ENCODE measurements at places on chromosomes 1 and 21.
A peak's percentile ranks its signal among the peaks of the same experiment; 100 is the strongest.

DNA sequence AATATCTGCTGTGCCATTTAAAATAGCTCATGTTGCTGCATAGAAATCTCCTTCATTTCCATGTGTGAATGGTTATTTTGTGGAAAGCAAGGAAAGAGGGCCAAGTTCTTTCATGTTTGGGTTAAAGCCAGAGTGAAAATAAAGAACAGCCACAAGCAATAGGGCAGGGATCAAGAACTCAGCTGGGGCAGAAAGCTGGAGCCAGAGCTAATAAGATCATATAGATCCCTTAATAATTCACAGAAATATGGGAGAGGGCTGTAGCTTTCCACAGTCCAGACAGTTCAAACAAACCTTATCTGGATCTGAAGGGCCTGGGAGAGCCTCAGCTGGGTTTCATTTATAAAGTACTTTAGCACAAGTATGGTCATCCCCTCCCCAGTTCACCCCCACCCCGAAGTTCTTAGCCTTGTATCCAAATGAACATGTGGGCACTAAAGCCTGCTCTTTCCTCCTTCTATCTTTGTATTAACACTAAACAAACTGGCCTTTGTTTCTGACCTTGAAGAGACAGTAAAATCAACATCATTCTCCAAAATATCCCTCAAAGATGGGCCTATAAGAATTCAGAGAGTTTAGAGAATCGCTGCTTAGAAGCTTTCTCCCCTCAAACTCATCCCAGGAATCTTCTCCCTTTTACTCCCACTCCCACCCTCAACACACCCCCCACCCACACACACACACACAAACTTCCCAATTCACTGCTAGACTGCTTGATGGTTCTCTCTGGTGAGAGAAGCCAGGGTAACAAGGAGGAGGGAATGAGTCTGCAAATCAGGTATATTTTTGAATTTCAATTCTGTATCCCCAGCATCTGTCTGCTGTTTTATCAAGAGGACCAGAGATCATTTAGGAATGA, 41.7 kb downstream of the UTP25 start:
- DNase-seq, result no peak

- no peak for DNase-seq
These were observed 1.1 kb downstream of the PLEKHA6 start for GRCh38 chr1:204358605-204359004.

- no peak for DNase-seq
These were observed 321.3 kb upstream of the USP24 start for GRCh38 chr1:55536545-55536865.

DNA sequence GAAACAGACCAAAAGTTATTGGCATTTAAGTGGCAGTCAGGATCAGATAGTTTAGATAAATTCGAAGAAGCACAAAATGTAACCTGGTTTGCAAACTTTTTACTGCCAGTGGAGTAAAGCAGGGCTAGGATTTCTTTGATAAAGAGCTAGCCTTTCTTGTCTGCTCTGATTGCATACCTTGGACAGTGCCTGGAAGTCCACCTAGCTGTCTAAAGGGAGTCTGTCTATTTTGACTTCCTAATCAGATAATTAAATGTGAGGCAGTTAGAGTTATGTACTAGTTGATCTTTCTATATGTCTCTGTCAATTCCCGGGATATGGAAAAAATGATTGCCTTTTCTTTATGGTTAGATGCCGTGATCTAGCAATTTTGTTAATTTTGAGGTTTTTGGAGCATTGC, 4.1 kb downstream of the GPSM2 start:
- DNase-seq, result no peak

DNA sequence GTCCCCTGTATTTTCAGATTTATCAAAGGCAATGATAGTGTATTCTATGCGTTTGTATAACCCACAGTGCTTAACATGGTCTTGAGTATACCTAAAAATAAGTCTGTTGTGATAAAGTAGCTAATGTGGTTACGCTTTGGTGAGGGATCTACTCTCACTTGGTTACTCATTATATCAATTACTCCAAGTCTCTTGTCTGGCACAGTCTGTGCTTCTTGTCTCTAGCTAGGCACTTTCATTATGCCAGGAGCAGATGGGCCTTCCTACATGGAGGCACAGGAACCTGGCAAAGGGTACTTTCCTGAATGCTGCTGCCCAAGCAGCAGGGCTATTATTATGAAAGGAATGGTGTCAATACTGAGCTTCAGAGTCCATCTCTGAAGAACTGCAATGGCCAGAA, 4.2 kb upstream of the PTPN22 start:
- DNase-seq, result no peak

DNA sequence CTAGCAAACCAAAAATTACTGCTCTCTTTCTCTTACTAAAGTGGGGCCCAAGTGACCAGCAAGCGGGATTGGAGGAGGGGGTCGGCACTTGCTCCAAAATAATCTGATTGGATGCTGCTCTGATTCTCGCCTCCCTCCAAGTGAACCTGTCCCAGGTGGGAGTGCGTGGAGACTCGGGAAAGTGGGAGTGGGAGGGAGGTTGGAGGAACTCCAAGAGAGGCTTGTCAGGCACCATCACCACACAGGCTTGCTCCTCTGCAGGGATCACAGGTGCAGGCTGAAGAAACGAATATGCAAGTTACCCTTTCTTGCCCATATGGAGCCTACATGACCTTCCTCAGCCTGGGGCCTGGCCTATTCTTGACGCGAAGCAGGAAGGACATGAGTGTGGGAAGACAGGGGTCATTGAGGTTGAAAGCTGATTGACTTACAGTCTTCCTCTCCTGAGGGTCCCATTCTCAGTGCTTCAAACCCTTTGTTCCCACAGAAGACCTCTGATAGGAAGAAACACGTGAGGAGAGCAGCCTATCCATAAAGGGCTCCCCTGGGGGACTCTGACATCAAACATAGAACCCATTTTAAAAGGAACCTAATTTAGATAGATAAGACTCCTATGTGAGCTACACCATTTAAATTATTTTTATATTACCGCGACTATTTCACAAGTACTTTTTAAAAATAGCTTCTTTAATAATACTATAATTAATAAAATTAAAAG, 14.2 kb downstream of the RGS8 start:
- DNase-seq, result no peak

GRCh38 chr1:3541936-3542335, 69.4 kb downstream of the MEGF6 start:
- no peak for DNase-seq

DNA sequence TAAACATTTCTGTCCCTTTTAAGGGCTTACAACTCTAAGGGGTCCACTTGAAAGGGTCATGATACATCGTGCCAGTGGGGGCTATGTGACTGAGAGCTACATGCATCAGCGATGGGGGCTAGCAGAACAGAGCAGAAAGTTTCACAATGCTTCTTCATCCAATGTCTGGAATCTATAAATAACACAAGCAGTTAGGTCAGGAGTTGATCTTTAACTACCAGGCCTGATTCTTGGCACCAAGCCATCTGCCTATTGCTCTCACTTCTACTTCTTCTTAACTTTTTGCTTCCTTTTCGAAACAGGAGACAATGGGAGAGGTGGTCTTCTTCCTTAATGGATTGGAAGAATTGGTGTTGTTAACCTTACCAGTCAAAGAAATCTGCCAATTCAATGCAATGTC, 410.0 kb downstream of the TGFB2 start:
- DNase-seq, result no peak

- no peak for DNase-seq
These were observed 6.4 kb downstream of the LAMC1 start for GRCh38 chr1:183029591-183030000.

DNA sequence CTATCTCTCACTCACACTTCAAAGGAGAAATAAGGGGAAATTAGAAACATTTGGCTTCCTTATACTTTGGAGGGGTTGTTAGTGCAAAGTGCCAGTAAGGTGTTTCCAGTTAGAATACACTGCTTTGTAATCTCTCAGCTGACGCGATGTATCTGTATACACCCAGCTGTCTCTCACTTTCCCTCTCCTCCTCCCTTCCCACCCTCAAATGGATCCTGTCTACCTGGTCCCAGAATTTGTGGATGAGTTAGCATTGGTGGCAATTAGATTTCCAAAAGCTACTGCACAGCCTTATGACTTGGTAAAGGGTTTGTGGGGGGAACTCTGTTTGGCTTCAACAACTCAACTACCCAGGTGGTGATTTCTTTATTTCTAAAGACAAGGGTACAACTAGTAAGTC, 10.5 kb downstream of the ATP1B1 start:
- DNase-seq, result no peak

- peak; percentile 4 for DNase-seq
These were observed 490 bp downstream of the SERINC2 start for GRCh38 chr1:31413405-31414001.

DNA sequence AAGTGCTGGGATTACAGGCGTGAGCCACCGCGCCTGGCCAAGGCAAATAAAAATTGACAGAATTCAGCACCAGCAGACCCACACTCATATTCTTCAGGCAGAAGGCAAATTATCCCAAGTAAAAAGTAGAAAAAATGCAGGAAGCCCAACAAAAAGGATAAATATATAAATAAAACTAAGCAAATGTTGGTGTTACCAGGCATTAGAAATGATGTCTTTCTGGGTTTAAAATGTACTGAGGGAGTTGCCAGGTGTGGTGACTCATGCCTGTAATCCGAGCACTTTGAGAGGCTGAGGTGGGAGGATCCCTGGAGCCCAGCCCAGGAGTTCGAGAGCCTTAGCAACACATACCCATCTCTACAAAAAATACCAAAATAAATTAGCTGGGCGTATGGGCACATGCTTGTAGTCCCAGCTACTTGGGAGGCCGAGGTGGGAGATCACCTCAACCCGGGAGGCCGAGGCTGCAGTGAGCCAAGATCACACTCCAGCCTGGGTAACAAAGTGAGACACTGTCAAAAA, 6.3 kb downstream of the INTS11 start:
- no peak for DNase-seq

DNA sequence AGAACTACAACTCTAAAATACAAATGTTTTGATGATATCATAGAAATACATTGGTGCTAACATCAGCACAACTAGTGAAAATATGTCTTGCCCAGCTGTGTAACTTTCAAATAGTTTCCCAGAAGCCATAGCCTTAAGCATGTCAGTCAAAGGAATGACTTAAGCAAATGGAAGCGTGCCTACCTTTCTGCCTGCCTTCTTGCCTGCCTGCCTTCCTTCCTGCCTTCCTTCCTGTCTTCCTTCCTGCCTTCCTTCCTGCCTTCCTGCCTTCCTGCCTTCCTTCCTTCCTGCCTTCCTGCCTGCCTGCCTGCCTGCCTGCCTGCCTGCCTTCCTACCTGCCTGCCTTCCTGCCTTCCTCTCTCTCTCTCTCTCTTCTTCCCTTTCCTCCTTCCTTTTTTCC, 104.0 kb downstream of the PBX1 start:
- DNase-seq, result no peak

DNA sequence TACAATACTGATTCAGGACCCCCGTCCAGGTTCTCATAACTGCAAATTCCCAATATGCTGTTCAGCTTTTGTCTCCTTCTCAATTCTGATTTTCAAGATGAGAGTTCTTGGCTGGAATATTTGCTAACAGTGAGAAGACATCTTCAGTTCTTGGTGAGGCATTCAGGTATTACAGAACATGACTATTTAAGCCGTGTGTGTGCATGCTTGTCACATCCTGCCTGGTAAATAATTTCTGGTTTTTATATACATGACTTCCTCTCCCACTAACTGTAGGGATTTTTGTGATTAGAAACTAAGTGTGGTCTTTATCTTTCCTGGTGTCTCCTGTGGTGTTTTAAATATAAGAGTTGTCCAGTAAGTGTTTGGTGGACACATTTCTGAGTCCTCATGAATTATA, 10.2 kb upstream of the SLC19A2 start:
- DNase-seq, result no peak

DNA sequence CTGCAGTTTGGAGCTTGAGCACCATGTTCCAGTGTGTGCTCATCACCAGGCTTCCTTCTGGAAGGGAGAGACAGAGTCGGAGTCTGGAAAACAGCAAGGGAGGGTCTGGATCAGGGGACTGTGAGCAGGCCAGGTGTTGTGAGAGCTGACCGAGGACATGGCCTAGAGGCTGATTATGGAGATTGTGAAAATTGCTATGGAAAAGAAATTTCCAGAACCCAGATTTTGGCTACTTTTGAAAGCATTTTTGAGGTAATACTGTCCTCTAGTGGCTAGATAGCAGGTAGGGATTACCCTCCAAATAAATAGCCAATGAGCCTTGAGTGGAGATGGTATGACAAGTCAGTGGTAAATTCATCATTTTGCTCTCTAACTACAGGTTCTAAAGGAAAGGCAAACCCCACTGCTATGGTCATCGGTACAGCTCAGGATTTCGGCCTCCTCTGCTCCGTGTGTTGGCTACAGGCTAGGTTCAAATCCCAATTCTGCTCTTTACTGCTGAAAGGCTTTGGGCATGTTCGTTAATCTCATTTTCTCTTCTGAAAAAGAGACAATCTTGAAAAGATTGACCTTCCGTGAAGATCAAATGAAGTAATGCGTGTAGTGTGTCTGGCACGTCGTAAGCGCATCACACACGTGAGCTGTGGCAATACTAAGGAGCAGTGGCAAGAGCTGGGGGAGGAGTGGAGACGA, 1.0 kb upstream of the HAO2 start:
- DNase-seq, result no peak

DNA sequence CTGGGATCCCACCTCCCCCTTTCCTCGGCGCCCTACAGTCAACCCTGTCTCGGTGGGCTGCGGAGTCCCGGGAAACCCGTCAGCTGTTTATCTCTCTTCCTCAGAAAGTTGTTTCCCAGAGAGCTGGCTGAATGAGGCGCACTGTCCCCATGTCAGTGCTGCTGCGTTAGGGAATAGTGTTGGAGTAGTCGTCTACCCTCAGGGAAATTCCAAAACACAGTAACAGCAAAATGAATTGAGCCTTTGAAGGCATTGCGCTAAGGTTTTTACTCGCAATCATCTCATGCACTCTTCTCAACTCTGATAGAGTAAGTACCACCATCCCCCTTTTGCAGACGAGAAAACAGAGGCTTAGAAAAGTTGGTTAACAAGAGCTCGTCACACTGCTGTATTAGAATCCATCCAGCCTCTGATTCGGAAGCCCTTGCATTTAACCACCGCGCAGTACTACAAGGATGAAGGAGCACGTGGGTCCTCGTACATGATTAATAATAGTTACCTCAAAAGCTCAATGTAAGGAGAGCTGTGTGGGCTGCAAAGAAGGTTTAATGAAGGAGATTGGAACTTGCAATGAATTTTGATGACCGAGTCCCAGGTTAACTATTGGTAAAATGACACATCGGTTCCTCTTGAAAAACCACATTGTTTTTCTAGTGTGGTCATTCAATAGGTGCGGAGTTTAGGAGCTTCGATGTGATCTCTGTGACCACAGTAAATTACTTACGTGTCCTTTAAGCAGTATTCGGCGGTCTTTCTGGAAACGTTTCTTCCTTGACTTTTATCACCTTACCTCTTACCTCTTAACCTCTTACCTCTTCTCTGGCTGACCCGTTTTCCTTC, 788 bp upstream of the EDEM3 start:
- no peak for DNase-seq

DNA sequence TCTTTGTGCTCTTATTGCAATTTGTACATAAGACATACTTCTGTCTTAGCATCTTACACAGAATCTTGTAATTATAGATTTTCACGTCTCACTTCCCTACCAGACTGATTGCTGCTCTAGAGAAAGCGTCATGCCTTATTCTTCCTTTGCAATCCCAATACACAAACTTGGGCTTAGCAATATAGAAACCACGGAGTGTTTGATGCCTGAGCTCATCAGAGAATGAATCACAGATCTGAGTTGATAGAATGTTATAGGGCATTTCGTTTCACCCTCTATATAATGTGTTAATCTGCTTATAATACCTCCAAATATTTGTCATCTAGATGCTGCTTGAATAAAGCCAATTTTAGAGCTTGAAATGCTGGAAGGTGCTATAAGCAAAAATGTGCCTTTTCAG, 6.6 kb downstream of the FMO1 start:
- DNase-seq, result no peak

Data from stimulated activated CD4-positive, alpha-beta T cell treated with anti-CD3 and anti-CD28 coated beads, TNF-alpha, amount 100 ng/mL, for 1 hour (primary cell).